ENCODE measurements at places on chromosomes 3 and 15.

DNA sequence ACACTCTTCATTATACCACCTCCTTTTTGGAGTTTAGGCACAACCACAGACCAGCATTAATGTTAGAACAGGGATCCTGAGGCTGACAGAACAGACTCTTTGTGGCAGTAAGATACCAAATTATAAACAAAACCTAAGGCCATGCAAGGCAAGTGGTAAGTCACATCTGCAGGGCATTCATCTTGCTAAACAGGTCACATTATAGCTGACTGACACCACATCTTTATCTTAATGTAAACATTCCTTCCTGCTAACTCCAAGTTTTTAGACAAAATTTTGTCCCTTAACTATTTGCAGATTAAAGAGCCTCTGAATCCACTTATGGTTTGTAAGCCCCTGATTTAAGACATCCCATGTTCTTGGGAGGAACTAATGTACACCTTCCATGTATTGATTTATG is 500.6 kb downstream of the PYDC2 start:
- DNase-seq: no peak

- DNase-seq: no peak
Measured at GRCh38 chr3:55322638-55323037, 164.5 kb downstream of the WNT5A start.

DNA sequence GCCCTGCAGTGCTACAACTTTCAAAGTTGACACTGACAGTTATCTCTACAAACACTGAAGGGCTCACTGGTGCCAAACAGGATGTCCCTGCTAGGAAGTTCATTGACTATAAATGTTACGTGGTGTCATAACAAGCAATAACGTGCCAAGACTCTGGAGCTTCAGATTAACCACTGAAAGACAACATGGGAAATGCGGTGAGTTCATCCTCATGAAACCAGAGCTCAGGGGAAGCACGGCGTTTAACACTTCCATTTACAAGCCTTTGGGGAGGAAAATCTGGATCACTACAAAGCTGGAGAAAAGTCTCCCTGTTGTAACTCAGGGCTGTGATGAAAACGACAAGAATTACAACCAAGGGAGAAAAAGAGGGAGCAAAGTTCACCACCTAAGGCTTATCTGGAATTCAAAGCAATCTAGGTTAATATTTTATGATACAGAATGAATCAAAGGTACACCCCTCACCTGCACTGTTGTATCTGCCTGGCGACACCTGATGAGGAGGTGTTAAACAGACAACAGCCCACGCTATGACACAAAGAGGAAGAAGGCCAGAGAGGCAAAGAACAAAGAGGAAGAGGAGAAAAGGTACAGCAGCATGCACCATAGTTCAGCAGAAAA is 27.0 kb downstream of the SHQ1 start:
- DNase-seq: no peak

DNA sequence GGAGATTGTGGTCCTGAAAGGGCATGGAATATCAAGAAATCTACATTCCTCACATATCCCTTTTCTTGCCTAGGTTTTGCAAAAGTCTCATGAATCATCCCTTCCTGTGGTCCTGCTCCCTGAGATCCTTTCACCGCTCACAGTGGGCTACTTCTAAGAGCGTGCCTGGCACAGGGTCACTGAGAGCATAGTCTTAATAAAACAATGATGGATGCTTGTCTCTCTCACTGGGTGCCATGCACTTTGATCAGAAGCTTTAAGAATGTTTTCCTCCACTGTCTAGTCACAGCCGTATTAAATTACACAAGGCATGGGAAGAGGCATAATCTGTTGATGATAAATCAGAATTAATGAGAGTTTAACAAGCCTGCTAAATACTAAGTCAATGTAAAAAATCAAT is 269.7 kb upstream of the ATP10A start:
- no peak for DNase-seq

GRCh38 chr3:78855190-78855589 is 912.6 kb downstream of the ROBO1 start:
- no peak for DNase-seq

- no peak for DNase-seq
Measured at GRCh38 chr3:59043391-59043790, 6.4 kb downstream of the CFAP20DC start.

- DNase-seq: no peak
Measured at GRCh38 chr3:85304360-85304964, 345.7 kb downstream of the CADM2 start.

DNA sequence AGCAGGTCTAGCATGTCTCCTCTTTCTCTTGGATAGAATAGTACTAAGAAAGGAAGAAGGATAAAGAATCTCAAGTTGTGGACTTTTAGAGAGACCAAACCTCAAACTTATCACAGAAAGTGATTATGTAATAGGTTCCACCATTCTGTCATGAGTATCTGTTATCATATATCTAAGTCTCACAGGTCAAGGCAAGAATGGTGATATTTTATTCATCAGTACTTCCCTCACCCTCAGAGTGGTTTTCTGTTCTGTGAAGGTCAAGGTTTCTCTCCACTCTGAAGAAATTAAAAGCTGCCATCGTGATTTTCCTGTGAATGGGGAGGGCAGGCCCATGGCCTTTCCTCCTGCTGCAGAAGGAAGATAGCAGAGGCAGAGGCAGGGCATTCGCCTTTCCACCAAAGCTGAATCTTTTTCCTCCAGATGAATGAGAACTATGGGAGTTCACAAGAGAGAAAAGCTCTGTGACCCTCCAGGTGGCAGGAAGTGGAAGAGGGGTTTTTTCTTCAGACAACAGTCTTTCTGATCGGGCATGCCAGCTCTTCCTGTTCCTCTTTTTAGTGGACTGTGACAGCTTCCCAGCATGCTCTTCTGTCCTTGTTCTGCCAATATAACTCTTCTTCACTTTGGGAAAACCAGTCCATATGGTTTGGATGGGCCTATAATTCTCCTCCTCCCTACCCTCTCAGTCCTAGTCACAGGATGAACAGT is 37.1 kb upstream of the CCK start:
- no peak for DNase-seq

- DNase-seq: no peak
Measured at GRCh38 chr3:71078199-71078598, 505.3 kb downstream of the FOXP1 start.

DNA sequence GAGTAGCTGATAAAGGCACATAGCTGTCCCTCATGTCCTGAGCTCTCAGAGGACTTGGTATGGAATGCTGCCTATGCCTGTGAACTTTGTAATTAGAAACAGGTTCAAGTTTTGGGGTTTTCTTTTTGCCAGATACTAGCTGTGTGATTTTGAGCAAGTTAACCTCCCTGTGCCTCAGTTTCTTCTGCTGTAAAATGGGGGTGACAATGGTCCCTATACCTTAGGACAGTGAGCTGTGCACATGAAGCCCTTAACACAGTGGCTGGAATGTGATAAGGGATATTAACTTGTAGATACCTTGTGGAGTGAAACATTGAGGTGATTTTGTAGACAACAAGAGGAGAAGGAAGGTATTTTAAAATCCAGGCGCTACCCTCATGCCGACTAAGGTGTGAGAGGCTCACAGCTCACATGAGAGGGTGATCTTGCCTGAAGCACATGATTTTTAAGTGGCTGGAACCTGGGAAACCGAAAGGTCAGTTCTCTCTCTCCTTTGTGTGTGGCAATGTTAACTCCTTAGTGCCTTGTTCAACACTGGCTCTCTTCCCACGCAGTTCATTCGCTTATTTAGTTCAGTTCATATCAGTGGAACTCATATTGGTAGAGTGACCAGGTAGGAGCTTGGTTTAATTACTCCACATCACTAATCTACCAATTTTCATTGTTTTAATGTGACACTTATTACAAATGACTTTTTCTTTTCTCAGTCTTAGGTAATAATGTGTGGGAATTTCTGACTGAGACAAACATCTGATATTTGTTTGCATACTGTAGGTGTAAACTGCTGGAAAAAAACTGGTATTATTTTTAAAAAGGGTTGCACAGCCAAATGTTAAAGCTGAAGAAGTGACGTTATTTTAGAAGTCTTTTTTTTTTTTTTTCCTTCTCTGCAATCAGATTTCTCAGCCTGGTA is 236.2 kb downstream of the ITPR1 start:
- no peak for DNase-seq

- DNase-seq: no peak
Measured at GRCh38 chr15:31082771-31083369, 18.7 kb downstream of the TRPM1 start.

GRCh38 chr3:113914646-113915045 is 33.2 kb upstream of the ZDHHC23 start:
- no peak for DNase-seq

- DNase-seq: peak; percentile 64
Measured at GRCh38 chr3:130894130-130894985, 474 bp downstream of the ATP2C1 start.

GRCh38 chr3:114218006-114218405 is 19.4 kb downstream of the ZNF80 start:
- DNase-seq: no peak

- no peak for DNase-seq
Measured at GRCh38 chr15:51006336-51006985, 88.2 kb downstream of the TNFAIP8L3 start.

GRCh38 chr3:100024520-100025303 is 89.6 kb downstream of the FILIP1L start:
- DNase-seq: no peak

GRCh38 chr3:119657887-119658702 is 2.3 kb downstream of the POPDC2 start:
- no peak for DNase-seq

- DNase-seq: no peak
Measured at GRCh38 chr3:58190882-58191281, 19.9 kb downstream of the DNASE1L3 start.

DNA sequence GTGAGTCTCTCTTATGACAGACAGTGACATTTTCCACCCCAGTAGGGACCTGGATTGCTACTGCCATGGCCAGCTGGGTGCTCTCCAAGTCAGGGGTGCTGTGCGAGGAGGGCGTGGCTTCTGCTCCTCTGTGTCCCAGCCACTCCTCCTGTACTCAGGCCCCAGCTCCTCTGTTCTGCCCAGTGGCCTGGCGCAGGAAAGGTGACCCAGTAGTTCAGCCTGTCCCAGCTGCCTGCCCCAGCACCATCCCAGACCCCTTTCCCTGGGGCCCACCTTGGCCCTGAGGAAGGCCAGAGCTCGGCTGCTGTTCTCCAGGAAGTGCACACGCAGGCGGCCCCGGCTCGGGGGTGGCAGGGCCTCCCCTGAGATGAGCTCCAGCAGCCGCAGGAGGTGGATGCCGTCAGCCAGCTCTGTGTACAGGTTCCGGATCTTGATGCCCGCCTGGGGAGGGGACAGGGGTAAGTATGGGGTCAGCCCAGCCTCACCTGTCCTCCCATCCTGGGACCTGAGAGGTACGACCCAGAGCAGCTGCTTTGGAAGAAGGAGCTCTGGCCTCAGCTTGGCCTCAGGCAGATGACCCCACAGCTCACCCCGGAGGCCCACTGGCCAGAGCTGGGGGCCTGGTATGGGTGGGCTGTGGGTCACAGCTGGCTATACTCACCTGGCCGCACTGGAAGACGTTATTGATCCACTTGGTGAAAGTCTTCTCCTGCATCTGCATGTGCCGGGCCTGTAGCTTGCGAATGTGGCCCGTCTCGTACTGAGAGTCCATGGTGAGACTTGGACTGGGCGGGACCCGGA is 1.0 kb downstream of the SPTBN5 start:
- DNase-seq: no peak

- DNase-seq: no peak
Measured at GRCh38 chr15:27776501-27776900, 322.6 kb downstream of the OCA2 start.

- DNase-seq: no peak
Measured at GRCh38 chr3:184553385-184553784, 8.2 kb upstream of the EPHB3 start.

DNA sequence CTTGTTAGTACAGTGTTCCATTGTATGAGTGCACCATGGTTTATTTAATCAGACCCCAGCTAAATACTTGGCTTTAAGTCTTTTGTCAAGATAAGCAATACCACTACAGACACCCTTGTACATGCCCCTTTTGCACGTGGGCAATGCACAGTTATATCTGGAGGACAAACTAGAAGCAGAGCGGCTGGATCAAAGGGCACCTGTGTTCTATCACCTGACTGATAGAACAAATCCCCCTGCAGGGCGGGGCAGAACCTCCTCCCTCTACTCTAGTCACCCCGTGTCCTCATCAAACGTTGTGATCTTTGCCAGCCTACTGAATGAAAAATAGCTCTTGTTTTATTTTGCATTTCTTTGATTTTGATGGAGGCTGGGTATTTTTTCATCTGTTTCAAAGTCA is 314.9 kb downstream of the TLE3 start:
- DNase-seq: no peak

DNA sequence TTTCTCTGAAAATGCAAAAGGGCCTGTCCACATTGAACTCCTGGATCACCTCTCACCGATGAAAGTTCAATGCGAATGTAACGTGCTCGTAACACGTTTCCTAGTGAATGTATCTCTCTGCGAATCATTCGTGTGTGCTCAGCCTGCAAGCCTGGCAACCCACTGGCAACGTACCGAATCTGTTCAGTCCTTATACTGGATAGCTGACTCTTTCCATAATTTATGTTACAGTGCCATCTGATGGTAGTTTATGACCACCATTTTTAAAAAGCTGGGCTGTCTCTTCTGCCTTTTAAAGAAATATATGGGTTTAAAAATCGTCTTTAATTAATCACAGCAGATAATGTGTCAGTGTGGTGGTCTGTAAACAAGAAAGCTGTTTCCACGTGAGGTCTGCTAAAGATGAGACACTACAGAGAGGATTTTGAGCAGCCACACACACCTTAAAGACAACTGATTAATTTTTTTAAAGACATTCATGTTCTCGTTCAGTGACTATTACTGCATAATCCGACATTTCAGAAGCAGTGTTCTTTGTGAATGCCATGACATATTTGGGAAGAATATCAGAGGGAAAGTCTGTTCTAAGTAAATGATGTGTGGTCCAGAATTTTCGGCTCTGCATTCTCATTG is 69.4 kb upstream of the FOXP1 start:
- peak; percentile 27 for DNase-seq

DNA sequence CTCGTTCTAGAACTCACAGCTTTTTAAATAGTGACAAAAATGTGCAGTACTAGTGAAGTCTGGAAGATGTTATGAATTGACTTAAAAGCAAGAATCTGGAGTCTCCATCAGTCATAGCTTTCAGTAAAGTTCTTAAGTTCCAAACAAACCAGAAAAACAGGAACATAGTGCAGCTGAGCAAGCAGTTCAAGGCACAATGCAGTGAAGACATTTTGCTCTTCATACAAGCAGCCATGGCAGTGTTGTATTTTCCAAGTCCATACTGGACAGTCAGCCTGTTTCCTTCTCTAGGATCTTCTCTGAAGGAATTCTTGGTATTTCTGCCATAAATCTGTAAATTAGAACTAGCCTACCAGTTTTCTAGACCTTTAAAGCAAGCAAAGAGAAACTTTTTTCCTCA is 90.5 kb downstream of the LRRC28 start:
- DNase-seq: no peak

- no peak for DNase-seq
Measured at GRCh38 chr15:31275331-31276262, 51.0 kb upstream of the KLF13 start.

- DNase-seq: no peak
Measured at GRCh38 chr3:16478516-16478915, 35.0 kb downstream of the RFTN1 start.

Data from CD4-positive, alpha-beta T cell treated with Interferon alpha-2 for 1 hour (primary cell).